8988T (cell line): ENCODE measurements at places on chromosomes 5 and 9.
A peak's percentile ranks its signal among the peaks of the same experiment; 100 is the strongest.

DNA sequence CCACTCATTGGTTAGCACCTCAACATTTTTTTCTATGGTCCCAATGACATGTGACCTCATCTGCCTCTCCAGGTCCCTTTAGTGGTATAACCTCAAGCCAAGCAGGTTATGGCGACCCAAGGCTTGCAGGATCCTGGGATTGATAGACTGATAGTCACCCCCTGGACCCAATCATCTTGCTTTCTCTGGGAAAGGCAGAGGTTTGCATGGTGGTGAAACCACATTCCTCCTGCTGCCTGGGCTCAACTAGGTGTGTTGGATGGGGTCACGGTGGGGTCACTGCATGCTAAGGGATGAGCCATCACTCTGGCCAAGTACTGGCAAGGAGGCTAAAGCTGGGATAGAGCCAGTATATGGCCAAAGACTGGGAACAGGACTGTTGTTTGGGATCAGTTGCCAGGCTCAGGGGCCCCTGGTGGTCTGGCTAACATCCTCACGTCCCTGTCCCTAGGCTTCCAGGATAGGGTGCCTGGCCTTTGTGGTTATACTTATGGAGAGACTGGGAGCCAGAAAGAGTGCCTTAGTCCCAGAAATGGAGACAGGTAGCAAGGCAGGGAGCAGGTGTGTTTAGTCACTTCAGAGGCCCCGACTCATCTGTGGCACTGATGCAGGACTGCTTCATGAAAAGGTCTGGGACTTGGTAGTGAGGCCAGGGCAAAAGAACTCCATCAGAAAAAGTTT is 4.6 kb upstream of the SMIM32 start:
- no peak for DNase-seq

GRCh38 chr5:174328631-174329299 is 283.3 kb downstream of the NSG2 start:
- no peak for DNase-seq

DNA sequence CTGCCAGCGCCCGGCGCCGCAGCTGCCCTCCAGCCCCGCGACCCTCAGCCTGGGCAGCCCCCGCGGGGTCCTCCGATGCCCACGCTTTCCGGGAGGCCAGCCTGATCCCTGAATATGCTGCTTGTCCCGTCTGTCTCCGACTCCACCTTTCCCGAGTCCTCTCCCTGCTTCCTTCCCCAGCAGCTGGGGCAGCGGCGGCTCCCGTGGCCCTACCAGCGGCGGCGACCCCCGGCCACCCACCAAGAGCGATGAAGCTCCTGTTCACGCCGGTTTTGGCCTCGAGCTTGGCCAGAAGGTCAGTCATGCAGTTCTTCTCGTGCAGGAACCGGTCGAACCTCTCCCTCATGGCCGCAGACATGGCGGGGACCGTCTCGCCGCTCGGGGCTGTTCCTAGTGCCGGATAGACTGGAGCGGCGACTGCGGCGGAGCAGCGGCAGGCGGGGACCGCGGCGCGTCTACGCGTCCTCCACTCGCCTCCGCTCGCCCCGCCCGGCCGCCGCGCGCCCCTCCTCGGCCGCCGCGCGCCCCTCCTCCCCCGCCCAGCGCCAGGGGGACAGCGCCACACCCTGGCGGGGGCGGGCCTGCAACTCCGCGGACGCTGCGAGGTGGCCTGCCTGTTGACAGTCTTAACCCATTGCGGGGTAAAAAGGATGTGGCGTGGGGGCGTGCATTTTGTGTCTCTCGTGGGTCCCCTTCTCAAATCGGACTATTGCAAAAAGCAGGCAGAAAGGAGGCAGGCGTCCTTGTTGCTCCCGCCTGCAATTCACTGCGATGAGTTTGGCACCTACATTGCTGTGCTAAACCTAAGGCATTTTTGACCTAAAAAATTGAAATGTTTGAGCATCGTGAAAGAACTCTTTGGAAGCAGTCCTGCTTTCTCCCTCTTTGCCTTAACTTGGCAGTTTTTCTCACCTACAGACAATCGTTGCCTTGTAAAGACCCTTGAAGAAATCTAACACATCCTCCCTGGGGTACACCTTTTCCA is at the start of gene REEP5:
Gene REEP5 (minus strand): TSS at position 395 of the 985 bp plus-strand sequence. CDS start 37 bp downstream, at position 358.
- peak; percentile 81 for DNase-seq

- no peak for DNase-seq
These were observed 581.0 kb upstream of the RORB start for GRCh38 chr9:73916016-73916673.

DNA sequence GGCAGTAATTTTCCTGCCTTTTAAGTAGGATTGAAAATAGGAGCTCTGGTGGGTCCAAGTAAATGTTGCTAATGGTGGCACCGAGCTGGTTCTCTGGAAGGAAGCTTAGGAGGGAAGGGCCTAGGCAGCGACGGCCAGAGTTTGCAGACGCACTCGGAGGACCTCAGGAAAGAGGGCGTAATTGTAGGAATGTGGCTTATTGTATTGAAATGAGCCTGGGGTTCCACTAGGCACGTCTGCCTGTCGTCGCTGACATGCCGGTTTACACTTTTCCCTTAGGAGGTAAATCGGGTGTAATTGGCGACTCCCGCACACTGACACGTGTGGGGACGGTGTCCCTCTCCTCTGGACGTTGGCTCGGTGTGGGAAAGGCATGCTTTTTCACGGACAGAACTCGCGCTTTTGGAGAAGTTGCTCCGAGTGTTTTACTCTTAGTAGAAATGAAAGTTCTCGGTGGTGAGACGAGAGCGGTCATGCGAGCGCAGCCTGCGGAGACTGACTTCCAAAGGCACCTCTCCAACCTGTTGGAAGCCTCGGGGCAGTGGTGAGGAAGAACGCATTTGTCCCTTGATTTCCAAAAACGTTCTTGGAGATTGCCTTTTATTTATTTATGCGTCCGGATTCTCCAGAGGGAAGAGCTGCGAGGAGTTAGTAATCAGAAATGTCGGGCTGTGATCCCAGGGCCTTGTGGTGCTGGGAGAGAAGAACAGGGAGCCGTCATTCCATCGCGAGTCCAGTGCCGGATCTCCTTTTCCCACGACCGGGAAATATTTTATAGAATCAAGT is 1.3 kb downstream of the NR4A3 start:
- DNase-seq: peak; percentile 52

- no peak for DNase-seq
These were observed 16.7 kb downstream of the HMHB1 start for GRCh38 chr5:143828710-143829109.

- no peak for DNase-seq
These were observed 97.3 kb downstream of the PRRT1B start for GRCh38 chr9:131642496-131643083.
